ENCODE measurements at places on chromosomes 6 and 20.
A peak's percentile ranks its signal among the peaks of the same experiment; 100 is the strongest.

- no peak overlapping the region for H3K4me3 ChIP-seq
- DNase-seq: no peak
- H3K36me3 ChIP-seq: no peaks in the 10 kb centered on the region
- H3K27me3 ChIP-seq: no peaks in the 10 kb centered on the region
- no peaks in the 10 kb centered on the region for H3K4me1 ChIP-seq
- no peak overlapping the region for H3K27ac ChIP-seq
Measured at GRCh38 chr6:43915208-43915869, 145.3 kb downstream of the VEGFA start.

DNA sequence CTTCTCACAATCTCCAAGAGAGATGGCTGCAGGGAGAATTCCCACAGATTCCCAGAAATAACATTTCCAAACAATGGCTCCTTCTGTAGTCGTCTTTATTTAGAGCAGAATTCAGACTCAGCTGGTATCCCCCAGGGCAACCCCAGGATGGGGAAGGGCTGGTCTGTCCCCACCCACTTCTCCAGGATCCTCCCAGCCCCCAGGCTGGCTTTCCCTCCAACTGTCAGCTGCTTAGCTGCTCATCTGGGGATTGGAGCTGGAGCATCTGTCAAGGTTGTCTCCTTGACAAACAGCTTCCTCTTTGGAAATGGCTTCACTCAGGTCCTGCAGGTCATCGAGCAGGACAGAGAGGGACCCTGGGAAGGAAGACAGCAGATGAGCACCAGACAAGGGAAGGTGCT, 3.5 kb upstream of the PSORS1C2 start:
- no peak overlapping the region for H3K4me3 ChIP-seq
- H3K27ac ChIP-seq: no peak overlapping the region

- no peak overlapping the region for H3K27ac ChIP-seq
- H3K27me3 ChIP-seq: peaks cover 14% of the 10 kb centered on the region
- no peak for DNase-seq
- no peak overlapping the region for H3K4me3 ChIP-seq
- peaks cover 1% of the 10 kb centered on the region for H3K4me1 ChIP-seq
Measured at GRCh38 chr6:39341352-39341751, 18.9 kb upstream of the KCNK16 start.

DNA sequence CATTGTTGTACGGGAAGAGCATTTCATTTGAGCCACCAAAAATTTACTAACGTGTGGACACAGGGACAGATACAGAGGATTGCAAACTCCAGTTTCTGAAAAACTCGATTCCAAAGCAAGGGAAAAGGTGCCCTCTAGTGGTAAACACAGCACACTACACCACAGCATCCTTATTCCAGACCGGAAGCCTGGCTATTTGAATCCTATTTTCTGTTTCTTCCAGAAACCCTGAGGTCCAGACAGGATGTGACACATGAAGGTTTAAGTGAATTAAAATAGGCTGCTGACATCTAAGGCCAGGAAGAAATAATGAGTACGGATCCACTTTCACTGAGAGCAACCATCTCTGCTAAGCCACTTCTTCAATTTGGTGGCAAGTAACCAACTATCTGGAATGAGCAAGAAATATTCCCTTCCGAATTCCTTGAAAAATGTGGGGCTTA, 31.8 kb upstream of the GMPR start:
- H3K36me3 ChIP-seq: no peaks in the 10 kb centered on the region
- H3K4me3 ChIP-seq: no peak overlapping the region
- peaks cover 2% of the 10 kb centered on the region for H3K4me1 ChIP-seq
- H3K27ac ChIP-seq: no peak overlapping the region

DNA sequence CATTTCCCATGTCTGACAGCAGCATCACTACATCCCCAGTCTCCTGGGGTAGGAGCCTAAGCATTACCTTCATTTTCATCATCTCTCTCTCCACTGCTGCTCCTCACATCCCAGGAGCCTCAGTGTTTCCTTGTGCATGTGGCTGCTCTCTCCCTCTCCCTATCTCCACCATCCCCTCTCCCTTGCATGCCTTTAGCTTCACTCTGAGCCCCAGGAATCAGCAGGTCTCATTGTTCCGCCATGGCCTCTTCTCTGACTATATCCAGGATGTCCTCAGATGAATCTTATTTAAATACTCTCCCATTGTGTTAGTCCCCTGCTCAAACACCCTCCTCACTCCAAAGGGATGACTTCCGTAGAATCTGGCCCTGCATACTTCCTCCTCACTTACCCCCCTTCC, 79.4 kb downstream of the FAXC start:
- H3K4me3 ChIP-seq: no peak overlapping the region
- H3K4me1 ChIP-seq: no peaks in the 10 kb centered on the region
- no peak overlapping the region for H3K27ac ChIP-seq
- H3K36me3 ChIP-seq: no peaks in the 10 kb centered on the region
- H3K27me3 ChIP-seq: peaks cover 3% of the 10 kb centered on the region

- H3K27me3 ChIP-seq: peaks cover 10% of the 10 kb centered on the region
- peak; percentile 16 for DNase-seq
- peaks cover 31% of the 10 kb centered on the region for H3K4me1 ChIP-seq
- H3K36me3 ChIP-seq: no peaks in the 10 kb centered on the region
Measured at GRCh38 chr6:128655978-128656498, 135.6 kb upstream of the PTPRK start.

DNA sequence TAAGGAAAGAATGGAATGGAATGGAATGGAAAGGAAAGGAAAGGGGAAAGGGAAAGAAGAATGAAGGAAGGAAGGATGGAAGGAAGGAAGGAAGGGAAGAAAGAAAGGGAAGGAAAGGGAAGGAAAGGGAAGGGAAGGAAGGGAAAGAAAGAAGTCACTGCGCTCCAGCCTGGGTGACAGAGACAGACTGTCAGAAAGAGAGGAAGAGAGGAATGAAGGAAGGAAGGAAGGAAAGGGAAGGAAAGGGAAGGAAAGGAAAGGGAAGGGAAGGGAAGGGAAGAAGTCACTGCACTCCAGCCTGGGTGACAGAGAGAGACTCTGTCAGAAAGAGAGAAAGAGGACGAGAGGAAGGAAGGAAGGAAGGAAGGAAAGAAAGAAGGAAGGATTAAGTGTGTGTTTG, 221.2 kb upstream of the LAMP5 start:
- no peaks in the 10 kb centered on the region for H3K4me1 ChIP-seq
- no peaks in the 10 kb centered on the region for H3K27me3 ChIP-seq
- no peak overlapping the region for H3K27ac ChIP-seq
- no peaks in the 10 kb centered on the region for H3K36me3 ChIP-seq
- DNase-seq: no peak
- no peak overlapping the region for H3K4me3 ChIP-seq

DNA sequence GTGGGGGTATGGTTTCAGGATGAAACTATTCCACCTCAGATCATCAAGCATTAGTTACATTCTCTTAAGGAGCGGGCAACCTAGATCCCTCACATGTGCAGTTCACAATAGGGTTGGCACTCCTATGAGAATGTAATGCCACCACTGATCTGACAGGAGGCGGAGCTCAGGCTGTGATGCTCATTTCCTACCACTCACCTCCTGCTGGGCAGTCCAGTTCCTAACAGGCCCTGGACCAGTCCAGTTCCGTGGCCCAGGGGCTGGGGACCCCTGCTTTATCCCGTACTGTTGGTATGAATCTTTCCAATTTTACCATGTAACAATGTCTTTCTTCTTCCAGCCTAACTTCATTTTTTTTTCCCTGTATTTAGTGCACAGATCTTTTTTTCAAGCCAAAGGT, 94.9 kb downstream of the OGFRL1 start:
- H3K27me3 ChIP-seq: no peaks in the 10 kb centered on the region
- no peak overlapping the region for H3K4me3 ChIP-seq
- H3K36me3 ChIP-seq: no peaks in the 10 kb centered on the region
- H3K4me1 ChIP-seq: no peaks in the 10 kb centered on the region

DNA sequence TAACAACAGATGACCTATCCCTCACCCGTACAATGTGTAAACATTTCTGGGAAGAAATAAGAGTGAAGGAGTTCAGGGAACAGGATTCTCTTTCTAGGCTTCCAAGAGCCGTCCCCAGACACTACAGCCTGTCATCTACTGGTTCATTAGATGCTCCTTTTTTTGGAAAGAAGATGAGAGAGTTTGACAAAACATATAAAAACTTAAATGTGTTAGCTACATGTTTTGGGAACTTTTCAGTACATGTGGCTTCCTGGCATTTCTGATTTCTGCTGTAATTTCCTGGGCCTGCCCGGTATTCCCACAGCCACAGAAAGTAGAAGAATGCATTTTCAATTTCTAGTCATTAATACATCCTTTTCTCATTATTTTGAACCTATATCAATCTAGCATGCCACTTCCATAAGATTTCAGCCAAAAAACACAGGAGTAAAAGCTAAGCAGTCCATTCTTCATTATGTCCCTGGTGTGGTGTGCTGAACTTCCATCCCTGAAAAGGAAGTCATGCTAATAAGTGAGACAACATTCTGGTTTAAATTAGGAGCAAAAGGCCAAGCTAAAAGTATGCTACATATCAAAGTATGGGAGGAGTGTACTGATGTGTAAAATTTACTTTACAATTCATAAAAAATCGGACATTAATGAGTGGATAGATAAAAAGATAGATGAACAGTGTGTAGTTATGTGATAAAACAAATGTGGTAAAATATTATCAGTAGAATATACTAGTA, 198.2 kb downstream of the WDR27 start:
- H3K27me3 ChIP-seq: no peaks in the 10 kb centered on the region
- no peak for DNase-seq
- H3K27ac ChIP-seq: no peak overlapping the region
- H3K36me3 ChIP-seq: peaks cover 3% of the 10 kb centered on the region
- H3K4me3 ChIP-seq: no peak overlapping the region

DNA sequence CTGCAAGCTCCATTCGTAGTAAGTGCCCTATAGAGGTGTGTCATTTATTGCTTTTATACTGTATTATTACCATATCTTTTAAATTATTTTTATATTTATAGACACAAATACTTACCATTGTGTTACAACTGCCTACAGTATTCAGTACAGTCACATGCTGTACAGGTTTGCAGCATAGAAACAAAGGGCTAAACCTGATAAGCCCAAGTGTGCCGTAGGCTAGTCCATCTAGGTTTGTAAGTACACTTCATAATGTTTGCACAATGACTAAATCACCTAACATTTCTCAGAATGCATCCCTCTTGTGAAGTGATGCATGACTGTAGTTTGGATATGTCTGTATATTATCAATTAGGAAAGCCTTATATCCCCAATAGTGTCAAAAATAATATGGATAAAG, 122.8 kb downstream of the CLVS2 start:
- no peaks in the 10 kb centered on the region for H3K27me3 ChIP-seq
- no peak overlapping the region for H3K27ac ChIP-seq
- H3K36me3 ChIP-seq: no peaks in the 10 kb centered on the region
- H3K4me1 ChIP-seq: no peaks in the 10 kb centered on the region
- DNase-seq: no peak
- H3K4me3 ChIP-seq: no peak overlapping the region

DNA sequence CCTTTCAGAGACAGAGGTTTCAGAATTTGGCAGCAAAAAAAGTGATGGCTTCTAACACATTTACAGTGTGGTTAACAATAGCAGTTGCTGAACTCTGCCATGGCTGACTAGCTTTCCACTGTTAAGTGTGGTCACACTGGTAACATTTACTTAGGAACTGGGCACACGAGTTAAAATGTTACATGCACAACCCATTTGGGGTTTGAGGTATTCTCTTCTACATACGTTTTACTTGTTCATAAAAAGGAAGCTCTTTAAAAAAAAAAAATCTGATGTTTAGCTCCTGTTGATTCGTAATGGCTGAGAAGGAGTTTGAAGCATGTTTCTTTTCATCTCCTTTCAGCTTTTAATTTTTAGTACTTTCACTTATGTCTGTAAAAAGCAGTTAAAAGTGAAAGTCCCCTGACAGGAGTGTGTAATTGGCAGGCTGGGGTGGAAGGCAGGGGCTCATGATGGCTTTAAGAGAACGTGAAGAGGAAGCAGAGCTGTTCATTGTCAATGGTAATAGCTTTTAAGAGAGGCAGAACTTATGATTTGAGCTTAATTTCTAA, 245.9 kb downstream of the FARS2 start:
- peaks cover 15% of the 10 kb centered on the region for H3K4me1 ChIP-seq
- H3K4me3 ChIP-seq: no peak overlapping the region
- no peak overlapping the region for H3K27ac ChIP-seq

DNA sequence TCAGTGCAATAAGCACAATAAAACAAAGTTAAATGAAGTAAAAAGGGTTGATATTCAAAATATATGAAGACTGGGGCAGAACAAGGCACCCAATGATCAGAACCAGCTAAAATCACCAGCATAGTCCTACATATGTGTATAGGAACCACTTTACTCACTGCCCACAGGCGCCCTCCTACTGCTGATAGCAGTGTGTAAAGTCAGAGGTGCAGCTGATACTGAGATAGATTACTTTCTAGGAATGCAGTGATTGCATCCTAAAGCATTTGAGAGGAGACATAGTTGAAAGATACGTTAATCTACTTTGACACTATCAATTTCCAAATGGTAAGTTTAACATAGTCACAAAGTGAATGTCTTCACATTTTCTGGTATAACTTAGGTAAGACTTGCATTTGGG, 161.1 kb upstream of the MCHR2 start:
- peaks cover 2% of the 10 kb centered on the region for H3K27me3 ChIP-seq
- no peaks in the 10 kb centered on the region for H3K36me3 ChIP-seq
- no peak for DNase-seq
- H3K4me3 ChIP-seq: no peak overlapping the region
- no peak overlapping the region for H3K27ac ChIP-seq

GRCh38 chr6:169766232-169766631, 14.8 kb downstream of the ERMARD start:
- no peak overlapping the region for H3K4me3 ChIP-seq
- H3K36me3 ChIP-seq: peaks cover 44% of the 10 kb centered on the region
- no peak overlapping the region for H3K27ac ChIP-seq
- H3K4me1 ChIP-seq: no peaks in the 10 kb centered on the region
- H3K27me3 ChIP-seq: no peaks in the 10 kb centered on the region
- no peak for DNase-seq

GRCh38 chr6:108904741-108905140, 56.5 kb downstream of the ARMC2 start:
- no peak overlapping the region for H3K4me3 ChIP-seq
- H3K36me3 ChIP-seq: no peaks in the 10 kb centered on the region
- DNase-seq: no peak
- H3K4me1 ChIP-seq: peaks cover 23% of the 10 kb centered on the region
- H3K27ac ChIP-seq: no peak overlapping the region

Data from activated CD4-positive, alpha-beta memory T cell treated with anti-CD3 and anti-CD28 coated beads for 36 hours (primary cell).